Naive thymus-derived CD8-positive, alpha-beta T cell (primary cell): ENCODE measurements at places on chromosomes 13 and 19. TPM values are rescaled to one million over a fixed set of nuclear protein-coding genes. Genes with fewer than 3 reads are reported as not detected.
A peak's percentile ranks its signal among the peaks of the same experiment; 100 is the strongest.

DNA sequence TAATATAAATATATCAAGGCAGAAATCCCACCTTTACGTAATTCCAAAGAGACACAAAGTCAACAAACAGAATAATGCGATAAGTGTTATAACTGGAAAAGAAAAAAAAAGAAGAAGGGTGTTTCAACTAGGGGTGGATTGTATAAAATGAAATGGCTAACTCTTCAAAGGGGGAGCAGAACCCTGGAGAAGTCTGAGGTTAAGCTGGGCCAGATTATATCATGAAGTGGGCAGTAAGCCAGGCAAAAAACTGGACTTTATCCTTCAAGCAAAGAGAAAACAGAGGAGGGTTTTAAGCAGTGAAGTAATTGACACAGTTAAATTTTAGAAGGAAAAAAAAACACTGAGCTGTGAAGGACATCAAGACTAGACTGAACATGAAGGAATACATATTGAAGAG is 41.9 kb downstream of the TBC1D4 start:
- H3K27me3 ChIP-seq = no peaks in the 10 kb centered on the region
- H3K4me1 ChIP-seq = no peaks in the 10 kb centered on the region

DNA sequence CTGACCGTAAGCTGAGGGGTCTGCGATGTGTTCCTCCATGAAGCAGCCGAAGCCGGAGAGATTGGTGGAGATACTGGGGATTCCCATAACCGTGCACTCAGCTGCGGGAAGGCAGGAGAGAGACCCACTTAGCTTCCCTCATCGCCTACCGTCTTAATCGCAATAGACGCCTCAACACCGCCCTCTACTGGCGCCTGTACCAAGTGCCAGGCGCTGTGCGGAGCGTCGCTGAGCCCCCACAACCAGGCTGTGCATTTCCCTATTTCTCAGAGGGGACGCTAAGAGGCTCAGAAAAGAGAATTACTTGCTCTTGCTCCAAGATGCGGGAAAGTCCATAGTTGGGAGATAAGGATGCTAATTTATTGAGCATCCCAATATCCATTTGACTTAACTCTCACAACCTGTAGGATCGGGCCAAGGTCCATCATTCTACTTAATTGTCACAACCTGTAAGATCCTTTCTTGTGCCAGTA is 5.8 kb downstream of the FTL start:
- no peak overlapping the region for H3K27ac ChIP-seq
- no peak overlapping the region for H3K4me3 ChIP-seq
- peaks cover 2% of the 10 kb centered on the region for H3K4me1 ChIP-seq
- H3K27me3 ChIP-seq = no peaks in the 10 kb centered on the region

GRCh38 chr19:16202320-16203255 is 4.9 kb downstream of the AP1M1 start:
- H3K27me3 ChIP-seq = no peaks in the 10 kb centered on the region
- H3K4me3 ChIP-seq = peak overlapping the region; percentile 65
- no peak for DNase-seq
- H3K27ac ChIP-seq = peak overlapping the region; percentile 87
- H3K36me3 ChIP-seq = peaks cover 14% of the 10 kb centered on the region
- H3K4me1 ChIP-seq = peaks cover 75% of the 10 kb centered on the region

The ELSPBP1 gene
- not detected for total RNA-seq

- H3K4me3 ChIP-seq = no peak overlapping the region
- no peaks in the 10 kb centered on the region for H3K36me3 ChIP-seq
- peaks cover 17% of the 10 kb centered on the region for H3K27me3 ChIP-seq
Measured at GRCh38 chr19:27974082-27974513, 1238.9 kb downstream of the UQCRFS1 start.

GRCh38 chr19:2627319-2627829 is 75.1 kb downstream of the GNG7 start:
- H3K4me1 ChIP-seq = peaks cover 53% of the 10 kb centered on the region
- H3K36me3 ChIP-seq = peaks cover 9% of the 10 kb centered on the region
- DNase-seq = no peak
- H3K4me3 ChIP-seq = no peak overlapping the region
- peak overlapping the region; percentile 56 for H3K27ac ChIP-seq
- H3K27me3 ChIP-seq = no peaks in the 10 kb centered on the region

DNA sequence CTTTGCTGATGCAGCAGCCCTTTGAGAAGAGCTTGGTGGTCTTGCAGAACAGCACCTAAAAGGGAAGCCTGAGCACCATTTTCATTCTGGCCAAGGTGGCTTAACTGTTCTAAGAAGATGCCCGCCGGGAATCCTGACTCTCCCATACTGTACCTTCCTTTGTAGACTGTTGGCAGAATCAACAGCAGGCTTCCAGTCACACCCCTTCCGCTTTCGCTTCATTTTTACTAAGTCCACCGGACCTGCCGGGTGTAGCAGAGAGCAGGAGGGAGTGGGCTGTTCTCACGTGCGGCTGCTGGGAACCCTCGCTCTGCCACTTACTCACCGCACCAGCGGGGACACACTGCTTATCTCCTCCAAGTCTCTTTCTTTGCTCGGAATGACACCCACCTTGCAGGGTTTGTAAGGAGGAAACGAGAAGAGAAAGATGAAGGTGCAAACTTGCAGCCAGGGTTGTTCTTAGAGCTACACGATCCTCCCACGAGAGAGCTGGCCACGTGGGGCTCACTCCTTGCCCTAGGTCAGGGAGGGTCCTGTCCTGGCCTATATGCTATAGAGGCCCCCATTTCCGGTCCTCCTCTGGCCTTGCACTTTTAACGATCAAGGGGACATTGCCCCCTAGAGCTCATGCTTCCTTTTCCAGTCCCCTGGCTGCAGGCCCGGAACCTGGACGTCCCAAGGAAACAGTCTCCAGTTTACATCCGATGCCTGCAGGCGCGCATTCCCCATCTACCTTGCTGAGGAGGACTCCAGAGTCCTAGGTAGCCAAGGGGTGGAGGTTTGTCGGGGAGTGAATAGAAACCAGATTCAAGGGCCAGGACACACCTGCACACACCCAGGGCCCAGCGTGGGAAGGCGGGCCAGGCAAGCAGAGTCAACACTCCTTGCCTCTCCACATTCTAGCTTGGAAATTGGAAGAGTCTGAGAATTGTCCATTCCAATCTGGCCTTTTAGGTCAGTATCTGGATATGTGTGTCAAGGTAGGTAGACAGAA is 453.6 kb downstream of the IRS2 start:
- H3K4me1 ChIP-seq = no peaks in the 10 kb centered on the region
- no peak overlapping the region for H3K4me3 ChIP-seq
- no peak overlapping the region for H3K27ac ChIP-seq
- DNase-seq = no peak

The NMRK2 gene
- not detected for total RNA-seq

The SLC25A41 gene
- 0.96 TPM for total RNA-seq

- no peaks in the 10 kb centered on the region for H3K36me3 ChIP-seq
- DNase-seq = no peak
- H3K27ac ChIP-seq = no peak overlapping the region
- peaks cover 18% of the 10 kb centered on the region for H3K27me3 ChIP-seq
- peaks cover 4% of the 10 kb centered on the region for H3K4me1 ChIP-seq
Measured at GRCh38 chr13:33347861-33348260, 62.3 kb upstream of the STARD13 start.

The TTC9B gene
- not detected for total RNA-seq

DNA sequence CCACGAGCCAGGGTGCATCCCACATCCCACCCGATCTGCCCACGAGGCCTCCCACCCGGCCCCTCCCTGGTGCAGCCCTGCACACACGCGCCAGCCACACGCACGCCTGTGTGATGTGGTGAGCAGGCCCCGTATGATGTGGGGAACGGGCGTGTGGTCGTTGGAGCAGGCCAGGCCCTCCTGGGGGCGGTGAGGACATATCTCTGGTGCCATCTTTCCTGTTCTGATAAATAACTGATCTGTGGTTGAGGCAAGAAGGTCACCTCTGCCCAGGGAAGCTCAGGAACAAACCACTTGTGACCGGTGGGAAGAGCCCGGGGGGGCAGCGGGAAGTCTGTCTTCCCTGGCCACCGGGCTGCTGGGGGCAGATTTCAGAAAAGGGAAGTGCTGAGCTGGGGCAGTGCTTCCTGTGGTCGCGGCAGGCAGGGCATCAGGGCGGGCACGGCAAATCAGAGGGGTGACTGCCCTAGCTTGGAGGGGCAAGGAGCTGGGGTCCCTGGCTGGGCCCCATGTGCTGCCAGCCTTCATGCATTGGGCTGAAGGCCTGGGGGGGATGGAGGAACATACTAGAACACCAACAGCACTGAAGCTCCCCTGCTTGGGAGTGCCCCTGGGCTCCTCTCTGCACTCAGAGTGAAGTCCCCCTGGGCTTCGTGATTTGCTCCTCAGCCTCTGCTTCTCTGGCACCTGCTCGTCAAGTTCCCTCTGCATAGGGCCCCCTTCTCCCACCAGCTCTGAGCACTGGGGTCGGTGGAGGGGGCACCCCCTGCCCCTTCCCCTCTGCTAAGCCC is 35.2 kb upstream of the SLC7A10 start:
- H3K27ac ChIP-seq = peak overlapping the region; percentile 79
- H3K27me3 ChIP-seq = peaks cover 8% of the 10 kb centered on the region
- H3K4me3 ChIP-seq = peak overlapping the region; percentile 68
- H3K4me1 ChIP-seq = peaks cover 25% of the 10 kb centered on the region
- DNase-seq = no peak
- no peaks in the 10 kb centered on the region for H3K36me3 ChIP-seq

DNA sequence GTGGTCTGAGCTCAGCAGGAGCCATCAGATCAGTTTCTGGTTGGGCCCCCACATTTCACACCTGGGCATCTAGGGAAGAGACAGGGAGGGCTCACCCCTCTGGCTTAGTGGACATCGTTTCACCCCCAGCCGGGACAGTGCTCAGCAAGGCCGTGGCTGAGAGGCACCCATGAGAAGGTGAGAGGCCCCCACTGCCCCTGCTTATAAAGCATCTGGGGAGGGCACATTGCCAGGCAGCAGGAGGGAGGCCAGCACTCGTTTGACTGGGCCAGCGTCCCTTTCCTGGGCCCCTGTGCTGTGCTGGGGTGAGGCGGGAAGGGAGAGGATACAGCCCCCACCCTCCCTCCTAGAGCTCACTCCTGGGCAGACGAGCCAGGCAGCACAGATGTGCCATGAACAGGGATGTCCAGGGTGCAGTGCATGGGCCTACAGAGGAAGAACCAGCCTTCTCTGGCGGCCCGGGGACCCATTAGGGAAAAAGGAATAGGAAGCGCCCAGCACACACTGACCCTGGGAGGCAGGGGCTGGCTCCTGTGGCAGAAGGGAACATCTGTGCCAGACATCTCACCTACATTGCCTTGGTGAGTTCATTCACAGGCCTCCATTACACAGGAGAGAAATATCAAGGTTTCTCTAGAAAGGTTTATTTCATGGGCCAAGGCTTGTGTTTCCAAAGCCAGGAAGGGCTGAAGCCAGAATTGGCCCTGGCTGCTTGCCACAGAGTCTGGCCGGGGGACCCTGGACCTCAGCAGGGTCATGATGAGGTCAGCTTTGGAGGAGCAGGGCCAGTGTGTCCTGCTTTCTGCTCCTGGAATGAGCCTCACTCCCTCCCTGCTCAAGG is 7.7 kb downstream of the AP1M1 start:
- no peaks in the 10 kb centered on the region for H3K36me3 ChIP-seq
- H3K4me3 ChIP-seq = no peak overlapping the region
- peaks cover 43% of the 10 kb centered on the region for H3K4me1 ChIP-seq
- H3K27ac ChIP-seq = no peak overlapping the region
- no peaks in the 10 kb centered on the region for H3K27me3 ChIP-seq
- no peak for DNase-seq

DNA sequence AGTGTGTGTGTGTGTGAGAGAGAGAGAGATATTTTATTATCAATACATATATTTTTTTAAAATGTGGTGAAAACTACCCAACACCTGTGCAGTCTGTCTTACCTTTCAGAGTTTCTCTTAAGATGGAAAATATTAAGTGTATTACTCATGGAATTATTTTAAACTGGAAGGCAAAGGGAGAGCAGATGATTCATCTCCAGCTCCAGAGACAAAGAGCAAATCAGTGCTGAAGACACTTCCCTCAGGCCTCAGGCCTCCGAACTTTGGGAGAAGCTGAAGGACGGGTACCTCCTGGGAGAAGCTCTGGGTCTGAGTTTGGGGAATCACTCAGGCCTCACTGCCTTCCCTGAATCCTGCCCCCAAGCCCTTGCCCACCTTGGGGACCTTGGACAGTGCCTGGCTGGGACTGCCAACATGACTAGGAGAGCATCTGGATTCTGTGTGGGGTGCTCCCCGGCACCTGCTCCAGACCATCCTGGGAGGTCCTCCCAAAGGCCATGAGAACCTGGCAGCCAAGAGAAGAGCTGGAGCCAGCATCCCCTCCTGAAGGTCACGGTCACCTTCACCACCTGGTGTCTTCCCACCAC is 170.4 kb upstream of the UBL3 start:
- no peaks in the 10 kb centered on the region for H3K36me3 ChIP-seq
- H3K27ac ChIP-seq = no peak overlapping the region
- H3K4me1 ChIP-seq = no peaks in the 10 kb centered on the region
- DNase-seq = no peak

- H3K4me1 ChIP-seq = peaks cover 50% of the 10 kb centered on the region
- H3K36me3 ChIP-seq = no peaks in the 10 kb centered on the region
- H3K27me3 ChIP-seq = no peaks in the 10 kb centered on the region
- H3K4me3 ChIP-seq = no peak overlapping the region
- no peak for DNase-seq
Measured at GRCh38 chr13:113178896-113179167, 20.4 kb downstream of the PROZ start.

- no peak overlapping the region for H3K27ac ChIP-seq
- H3K36me3 ChIP-seq = no peaks in the 10 kb centered on the region
- no peak overlapping the region for H3K4me3 ChIP-seq
- peak; percentile 68 for DNase-seq
Measured at GRCh38 chr19:48351341-48351752, 12.4 kb downstream of the TMEM143 start.

The CXCL17 gene
- not detected for total RNA-seq

- H3K27me3 ChIP-seq = peaks cover 9% of the 10 kb centered on the region
- no peak for DNase-seq
- peaks cover 21% of the 10 kb centered on the region for H3K4me1 ChIP-seq
- no peak overlapping the region for H3K4me3 ChIP-seq
- H3K36me3 ChIP-seq = no peaks in the 10 kb centered on the region
Measured at GRCh38 chr19:41807176-41807575, 10.8 kb downstream of the CEACAM3 start.

DNA sequence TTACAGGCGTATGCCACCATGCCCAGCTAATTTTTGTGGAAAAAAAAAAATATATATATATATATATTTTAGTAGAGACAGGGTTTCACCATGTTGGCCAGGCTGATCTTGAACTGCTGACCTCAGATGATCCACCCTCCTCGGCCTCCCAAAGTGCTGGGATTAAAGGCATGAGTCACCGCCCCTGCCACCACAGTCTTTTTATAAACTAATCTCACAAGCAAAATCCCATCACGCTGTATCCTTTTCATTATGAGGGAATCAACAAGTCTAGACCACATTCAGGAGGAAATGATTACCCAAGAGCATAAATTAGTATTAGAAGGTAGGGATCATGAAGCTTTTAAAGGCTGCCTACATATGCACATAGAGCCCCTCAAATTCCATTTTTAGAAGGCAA is 210.6 kb upstream of the NBEA start:
- H3K4me3 ChIP-seq = no peak overlapping the region
- no peaks in the 10 kb centered on the region for H3K4me1 ChIP-seq
- no peak for DNase-seq
